Cerebellar nuclear complex (tissue), 1 donor: ENCODE measurements at places on chromosomes 16 and 17.
A peak's percentile ranks its signal among the peaks of the same experiment; 100 is the strongest.

DNA sequence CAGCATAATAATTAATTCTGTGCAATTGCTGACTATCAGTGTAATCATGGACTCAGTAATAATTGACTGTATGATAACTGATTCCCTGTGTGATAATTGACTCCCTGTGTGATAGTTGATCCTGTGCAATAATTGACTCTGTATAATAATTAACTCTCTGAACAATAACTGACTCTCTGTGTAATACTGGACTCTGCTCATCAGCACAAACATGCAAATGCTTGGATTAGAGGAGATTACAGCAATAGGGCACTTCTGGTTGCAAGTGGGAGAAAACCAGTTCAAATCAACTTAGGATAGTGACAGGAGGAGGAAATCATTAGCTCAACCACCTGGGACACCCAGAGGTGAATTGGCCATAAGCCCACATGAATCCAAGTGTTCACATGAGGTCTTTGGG, 582.1 kb downstream of the RBFOX1 start:
- no peak for DNase-seq

- DNase-seq = no peak
Measured at GRCh38 chr16:17339764-17340541, 130.8 kb downstream of the XYLT1 start.

DNA sequence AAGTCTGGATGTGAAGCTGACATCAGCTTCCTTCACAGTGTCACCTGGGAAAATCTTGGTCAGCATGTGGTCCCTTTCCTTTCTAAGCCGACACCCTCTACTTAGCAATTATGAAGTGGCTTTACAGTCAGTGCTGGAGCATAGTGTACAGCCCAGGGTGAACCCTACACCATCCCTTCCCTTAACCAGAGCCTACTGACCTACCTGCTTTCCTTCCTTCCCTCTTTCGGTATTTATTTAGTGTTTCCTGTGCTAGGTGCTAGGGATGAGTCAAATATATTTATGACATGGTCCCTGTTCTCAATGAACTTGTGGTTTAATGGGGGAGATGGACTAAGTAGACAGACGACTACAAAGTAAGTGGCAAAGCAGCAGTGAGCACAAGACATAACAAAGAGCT, 77.5 kb downstream of the CDK5R1 start:
- no peak for DNase-seq

DNA sequence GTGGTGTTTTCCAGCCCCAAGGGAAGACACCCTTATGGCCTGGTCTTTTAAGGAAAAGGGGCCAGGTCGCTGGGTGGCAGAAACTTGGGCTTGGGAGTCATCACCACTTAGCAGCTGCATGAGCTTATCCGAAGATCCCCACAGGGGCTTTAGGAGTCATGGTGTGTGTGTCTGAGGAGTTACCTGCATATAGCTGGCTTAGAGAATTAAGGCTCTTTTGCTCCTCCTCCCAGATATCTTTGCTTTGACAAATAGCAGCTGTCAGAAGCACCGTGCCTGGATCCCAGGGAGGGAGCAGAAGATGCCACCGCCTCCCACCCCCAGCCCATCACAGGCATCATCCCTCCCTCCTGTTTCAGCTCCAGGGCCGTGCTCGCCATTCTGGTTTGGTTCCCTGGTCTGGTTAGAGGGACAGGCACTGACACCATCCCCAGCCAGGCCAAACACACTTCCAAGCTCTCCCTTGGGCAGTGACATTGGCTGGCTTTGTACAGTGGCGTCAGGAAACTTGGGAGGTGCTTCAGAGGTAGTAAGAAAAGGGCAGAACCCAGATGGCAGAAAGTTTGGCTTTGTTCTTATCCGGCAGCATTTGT, 17.4 kb downstream of the LDHD start:
- no peak for DNase-seq

DNA sequence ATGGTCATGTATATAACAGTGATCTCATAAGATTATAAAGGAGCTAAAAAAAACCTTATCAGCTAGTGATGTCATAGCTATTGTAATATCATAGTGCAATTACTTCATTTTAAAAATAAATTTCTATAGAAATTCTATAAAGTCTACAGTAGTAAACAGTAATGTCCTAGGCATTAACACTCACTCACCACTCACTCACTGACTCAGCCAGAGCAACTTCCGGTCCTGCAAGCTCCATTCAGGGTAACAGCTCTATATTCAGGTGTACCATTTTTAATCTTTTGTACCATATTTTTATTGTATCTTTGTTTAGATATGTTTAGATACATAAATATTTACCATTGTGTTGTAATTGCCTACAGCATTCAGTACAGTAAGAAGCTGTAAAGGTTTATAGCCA, 524.4 kb upstream of the CDH5 start:
- no peak for DNase-seq

DNA sequence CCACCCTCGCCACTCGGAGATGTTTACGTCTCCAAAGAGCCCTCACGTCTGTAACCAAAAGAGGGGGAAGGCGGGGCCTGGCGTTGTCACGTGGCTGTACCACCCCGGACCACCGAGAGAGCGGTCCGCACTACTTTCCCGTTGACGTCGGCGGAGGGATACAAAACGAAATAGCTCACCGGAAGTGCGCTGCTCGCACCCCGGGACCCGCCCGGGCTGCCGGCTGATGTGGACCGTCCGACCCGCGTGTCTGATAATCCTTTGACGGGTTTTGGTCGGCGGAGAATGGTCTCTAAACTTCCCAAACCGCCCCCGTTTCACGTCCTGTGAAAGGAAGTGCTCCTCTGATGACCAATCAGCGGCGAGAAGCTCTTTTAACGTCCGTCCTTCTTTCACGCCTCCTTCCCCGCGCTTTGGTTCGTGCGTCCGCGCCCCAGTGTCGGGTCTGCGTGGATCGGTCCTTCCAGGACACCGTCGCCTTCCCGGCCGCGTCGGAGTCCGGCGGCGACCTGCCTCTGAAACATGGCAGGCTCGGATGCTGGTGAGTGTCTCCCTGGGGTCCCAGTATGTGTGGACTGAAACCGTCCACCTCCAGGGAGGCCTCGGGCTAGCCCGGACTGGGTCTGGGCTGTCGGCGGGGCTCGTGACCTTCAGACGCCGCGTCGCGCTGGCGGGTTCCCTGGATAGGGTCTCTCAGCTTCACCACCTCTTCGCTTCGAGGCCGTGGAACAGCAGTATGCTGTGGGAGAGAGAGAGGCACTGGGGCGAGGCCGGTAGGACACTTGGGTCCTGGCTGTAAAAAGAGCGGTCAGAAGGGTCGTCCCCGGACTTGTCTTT, at the start of gene CEP95:
CEP95 (plus strand) TSS at position 402 of the 837 bp plus-strand sequence; CDS start at position 523, 121 bp downstream.
- peak; percentile 91 for DNase-seq

DNA sequence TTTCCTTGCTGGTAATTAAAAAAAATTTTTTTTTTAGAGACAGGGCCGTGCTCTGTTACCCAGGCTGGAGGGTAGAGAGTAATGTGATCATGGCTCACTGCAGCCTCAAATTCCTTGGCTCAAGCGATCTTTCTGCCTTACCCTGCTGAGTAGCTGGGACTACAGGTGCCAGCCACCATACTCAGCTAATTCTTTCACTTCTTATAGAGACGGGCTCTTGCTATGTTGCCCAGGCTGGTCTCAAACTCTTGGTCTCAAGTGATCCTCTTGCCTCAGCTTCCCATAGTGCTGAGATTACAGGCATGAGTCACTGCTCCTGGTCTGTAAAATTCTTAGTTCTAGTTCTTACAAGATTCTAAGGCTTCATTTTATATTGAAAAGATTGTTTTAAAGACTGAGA, 11.1 kb downstream of the SMIM36 start:
- DNase-seq = no peak

- no peak for DNase-seq
Measured at GRCh38 chr16:3091551-3091950, 7.5 kb downstream of the ZSCAN10 start.

GRCh38 chr16:76541070-76541469, 263.9 kb downstream of the CNTNAP4 start:
- no peak for DNase-seq

GRCh38 chr17:75152922-75153779, 1.2 kb downstream of the JPT1 start:
- DNase-seq = peak; percentile 34

DNA sequence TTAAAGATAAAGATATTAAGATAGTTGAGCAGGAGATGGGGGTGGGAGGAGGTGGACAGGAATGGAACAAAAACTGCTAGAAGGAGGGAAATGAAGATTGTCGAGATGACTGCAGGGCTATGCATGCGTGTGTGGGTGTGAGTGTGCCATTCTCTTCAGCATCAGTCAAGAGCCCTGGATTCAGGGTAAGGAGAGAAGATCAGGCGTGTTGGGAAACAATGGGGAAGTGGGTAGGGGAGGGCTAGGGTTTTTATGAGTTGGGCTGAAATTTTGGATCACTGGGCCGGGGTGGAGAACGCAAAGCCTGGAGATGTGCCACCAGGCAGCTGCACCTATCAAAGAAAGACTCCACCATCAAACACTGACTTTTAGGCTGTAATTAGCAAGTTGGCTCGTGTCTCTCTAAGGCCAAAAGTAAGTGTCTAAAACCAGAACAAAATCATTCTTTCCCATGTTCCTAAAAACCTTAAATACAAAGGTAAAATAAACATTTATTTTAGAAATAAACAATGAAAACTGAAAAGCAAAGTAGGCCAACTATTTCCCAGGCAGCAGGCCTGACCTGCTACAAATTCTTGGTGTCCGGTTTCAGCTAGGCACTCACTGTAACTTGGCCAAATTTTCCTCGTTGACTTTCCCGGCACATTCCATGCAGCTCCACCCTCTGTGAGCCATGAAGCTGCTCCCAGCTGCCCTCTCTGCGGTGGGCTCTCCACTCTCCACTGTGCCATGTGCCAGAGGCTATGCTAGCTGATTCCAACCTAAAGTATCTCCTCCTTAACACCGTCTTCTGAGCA, 4.2 kb downstream of the CDRT4 start:
- no peak for DNase-seq

GRCh38 chr16:80034469-80034826, 433.9 kb upstream of the MAF start:
- DNase-seq = no peak

DNA sequence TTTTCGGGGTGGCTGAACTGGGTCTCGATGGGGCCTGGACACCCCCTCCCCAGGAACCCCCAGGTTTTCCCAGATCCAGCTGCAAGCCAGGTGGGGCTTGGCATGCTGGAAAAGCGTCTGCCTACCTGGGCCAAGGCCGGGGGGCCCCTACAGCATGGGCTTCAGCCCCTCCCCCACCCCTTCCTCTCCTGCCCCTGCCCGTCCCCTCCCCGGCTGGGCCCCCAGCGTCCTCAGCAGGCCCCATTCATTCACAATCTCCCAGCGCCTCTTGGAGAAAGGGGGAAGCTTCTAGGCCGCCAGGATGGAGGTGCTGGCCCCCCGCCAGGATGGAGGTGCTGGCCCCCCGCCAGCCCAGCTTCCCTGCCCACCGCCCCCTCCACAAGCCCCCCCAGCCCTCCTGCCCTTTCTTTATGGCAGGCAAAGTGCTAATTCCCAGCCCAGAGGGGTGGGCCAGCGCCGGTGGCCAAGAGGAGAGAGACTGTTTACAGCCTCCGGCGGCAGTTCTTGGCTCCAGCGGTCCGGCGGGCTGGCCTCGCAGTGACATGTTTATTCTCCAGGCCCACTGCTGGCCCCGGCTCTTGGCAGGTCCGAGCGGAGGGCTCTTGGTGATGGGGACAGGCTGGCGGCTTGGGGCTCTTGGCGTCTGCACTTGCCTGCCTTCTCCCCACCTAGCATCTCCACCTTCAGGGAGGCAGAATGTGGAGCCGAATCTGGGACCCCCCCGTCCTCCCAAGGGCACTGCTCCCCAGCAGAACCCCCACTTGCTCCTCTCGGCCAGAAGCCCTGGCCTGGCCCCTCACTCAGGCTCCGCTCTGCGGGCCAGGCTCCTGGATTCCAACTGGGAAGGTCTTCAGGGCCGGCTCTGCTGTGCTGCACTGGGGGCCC, 94.4 kb upstream of the CIBAR2 start:
- no peak for DNase-seq

GRCh38 chr17:18968945-18969887, 17.3 kb downstream of the SLC5A10 start:
- no peak for DNase-seq

DNA sequence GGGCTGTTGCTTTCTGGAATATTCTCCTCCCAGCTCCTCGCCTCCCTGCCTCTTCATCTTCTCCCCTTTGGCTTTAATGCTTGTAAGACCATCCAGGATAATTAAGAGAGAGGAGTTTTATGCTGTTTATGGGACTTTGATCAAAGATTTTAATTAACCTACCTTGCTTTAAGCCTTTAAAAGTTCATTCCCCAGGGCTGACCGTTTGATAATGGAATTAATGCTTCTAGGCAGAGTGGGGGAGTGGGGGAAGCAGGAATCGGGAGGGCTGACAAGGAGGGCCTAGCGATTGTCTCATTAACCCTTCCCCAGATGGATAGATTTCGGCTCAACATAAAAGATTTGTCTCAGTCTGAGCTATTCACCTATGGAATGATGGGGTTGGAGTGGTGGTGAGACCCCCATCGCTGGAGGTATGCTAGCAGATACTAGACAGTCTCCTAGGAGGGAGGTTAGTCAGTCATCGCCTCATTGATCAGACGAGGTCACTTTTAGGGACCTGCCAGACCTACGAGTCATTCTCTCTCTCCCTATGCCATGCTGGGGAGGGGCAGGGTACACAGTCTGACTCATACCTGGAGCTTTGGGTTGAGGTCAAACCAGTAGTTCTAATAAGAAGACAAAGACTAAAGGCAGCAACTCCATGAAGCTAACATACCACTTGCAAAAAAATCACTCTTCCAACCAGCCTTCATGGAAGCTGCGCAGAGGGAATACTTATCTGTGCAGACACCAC, 236.6 kb upstream of the NLRP1 start:
- no peak for DNase-seq

GRCh38 chr16:63287401-63287800, 1251.2 kb upstream of the CDH8 start:
- DNase-seq = no peak

DNA sequence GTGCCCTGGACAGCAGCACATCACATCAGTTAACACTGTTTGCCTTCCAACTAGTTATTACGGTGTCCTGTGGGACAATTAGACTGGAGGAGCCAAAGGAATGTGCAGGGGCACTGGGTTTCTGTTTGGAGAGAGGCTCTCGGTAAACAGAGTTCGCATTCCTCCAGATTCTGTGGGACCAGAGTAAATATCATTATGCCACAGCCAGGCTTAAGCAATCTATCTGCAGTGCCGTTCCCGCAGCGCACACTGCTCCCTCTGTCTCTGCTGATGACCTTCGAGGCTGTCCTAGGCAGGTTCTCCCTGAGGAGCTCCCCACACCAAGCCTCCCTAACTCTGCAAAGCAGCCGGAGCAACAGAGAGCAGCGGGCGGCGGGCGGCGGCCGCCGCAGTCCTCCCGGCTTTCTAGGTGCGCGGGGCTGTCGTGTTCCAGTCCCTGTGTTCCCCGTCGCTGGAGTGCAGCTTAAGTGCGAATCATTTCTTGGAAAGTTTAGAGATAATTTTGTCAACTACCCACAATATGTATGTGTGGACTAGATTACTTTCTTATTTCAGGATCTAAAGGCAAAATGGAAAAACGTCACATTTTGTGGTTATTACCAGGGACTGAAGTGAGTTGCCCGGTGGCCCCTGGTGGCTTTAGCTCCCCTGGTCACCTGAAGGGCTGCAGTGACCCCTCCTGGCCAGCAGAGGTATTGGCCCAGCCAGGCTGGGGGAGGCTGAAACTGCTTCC, 43.3 kb downstream of the PGS1 start:
- no peak for DNase-seq

GRCh38 chr17:17888821-17889220, 52.0 kb upstream of the SREBF1 start:
- no peak for DNase-seq

- DNase-seq = no peak
Measured at GRCh38 chr17:77126519-77126918, 14.2 kb upstream of the SEC14L1 start.

GRCh38 chr16:58022601-58023371, 2.8 kb upstream of the MMP15 start:
- DNase-seq = no peak
